Kidney tubule cell (primary cell): ENCODE measurements at places on chromosomes 6 and 20.

DNA sequence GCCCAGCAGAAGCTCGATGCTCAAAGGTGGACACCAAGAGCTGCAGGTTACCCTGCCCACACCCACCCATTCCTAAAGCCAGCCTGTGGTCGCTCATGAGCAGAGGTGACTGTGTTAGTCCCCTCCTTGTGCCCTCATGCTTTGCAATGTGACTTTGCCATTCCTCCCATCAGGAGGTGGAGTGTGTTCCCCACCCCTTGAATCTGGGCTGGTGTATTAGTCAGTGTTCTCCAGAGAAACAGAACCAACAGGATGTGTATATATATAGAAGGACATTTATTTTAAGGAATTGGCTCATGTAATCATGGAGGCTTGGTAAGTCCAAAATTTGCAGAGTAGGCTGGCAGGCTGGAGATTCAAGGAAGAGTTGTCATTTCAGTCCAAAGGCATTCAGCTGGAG, 54.4 kb upstream of the RNF24 start:
- DNase-seq, result peak; percentile 35

DNA sequence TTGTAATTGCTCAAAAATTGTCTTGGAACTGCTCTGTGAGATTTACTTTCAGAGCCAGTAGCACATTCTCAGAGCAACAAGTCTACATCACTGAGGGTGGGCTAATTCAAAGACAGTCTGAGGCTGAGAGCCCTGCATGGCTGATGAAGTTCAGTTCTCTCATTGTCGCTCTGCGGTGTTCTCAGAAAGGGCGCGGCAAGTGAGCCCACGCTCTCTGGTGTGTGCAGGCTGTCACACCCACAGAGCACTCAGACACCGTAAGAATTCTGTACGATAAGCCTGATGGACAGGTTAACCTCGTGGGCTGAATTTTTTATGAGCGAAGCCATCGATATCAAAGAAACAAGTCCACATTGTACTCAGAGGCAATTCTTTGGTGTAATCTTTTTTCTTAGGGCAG, 557.8 kb downstream of the HACE1 start:
- DNase-seq, result no peak

- no peak for DNase-seq
These were observed 186.7 kb downstream of the GJA10 start for GRCh38 chr6:90080876-90081481.

GRCh38 chr6:18314317-18314997, 50.1 kb upstream of the DEK start:
- DNase-seq, result no peak

DNA sequence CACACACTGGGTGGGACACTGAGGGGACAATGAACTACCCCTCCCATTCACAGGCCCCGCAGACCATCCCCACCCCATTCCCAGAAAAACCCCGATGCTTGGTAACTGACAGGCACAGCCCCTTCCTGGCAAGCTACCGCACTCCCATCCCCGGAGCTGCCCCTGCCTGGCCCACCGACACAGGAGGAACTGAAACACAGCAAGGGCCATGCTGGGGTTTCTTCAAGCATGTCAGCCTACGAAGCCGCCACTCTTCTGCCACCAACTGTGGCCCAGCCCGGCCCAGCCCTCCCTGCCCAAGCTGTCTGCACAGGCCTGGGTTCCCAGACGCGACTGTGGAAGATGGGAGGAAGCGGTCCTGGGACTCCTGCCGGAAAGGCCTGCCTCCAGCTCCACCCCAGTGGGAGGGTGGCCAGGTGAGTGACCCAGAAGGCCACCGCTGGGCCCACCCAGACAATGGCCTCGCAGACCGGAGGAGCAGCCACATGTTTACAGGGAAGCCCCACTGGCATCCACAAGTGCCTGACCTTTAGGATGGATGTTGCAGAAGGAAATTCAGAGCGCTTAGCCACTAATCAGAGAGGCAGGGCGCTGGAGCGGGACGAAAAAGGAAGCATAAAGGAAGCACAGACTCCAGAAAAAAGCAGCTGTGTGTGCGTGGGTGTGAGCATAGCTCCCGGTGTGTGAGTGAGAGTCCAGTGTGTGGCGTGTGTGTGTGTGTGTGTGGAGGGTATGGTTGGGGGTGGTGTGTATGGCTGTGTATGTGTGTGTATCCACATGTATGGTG, 91.6 kb downstream of the PRND start:
- DNase-seq, result peak; percentile 68

- DNase-seq, result peak; percentile 22
These were observed 230.4 kb upstream of the CST7 start for GRCh38 chr20:24718696-24719095.

DNA sequence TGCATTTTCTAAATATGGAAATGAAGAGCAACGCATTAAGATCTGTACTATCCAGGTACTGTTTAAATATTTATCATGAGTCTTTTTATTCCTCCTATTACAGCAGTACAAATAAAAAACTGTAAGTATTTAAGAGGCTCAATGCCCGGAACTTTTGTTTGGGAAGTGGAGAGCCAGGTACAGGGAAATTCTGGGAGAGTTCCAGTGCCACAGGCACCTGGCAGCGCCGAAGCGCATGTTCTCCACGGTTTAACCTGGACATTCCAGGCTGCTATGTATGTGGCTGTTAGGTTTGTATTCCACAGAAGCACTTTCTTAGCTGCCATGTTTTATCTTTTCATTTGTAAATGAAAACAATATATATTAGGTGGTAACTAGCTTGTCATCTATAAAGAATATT, 81.7 kb downstream of the PREP start:
- no peak for DNase-seq

- peak; percentile 89 for DNase-seq
These were observed at the start of gene NELFCD for GRCh38 chr20:58980711-58981627. Gene NELFCD, plus strand, starts transcription at chr20:58981256. Its CDS starts 54 bp downstream, at chr20:58981310.

DNA sequence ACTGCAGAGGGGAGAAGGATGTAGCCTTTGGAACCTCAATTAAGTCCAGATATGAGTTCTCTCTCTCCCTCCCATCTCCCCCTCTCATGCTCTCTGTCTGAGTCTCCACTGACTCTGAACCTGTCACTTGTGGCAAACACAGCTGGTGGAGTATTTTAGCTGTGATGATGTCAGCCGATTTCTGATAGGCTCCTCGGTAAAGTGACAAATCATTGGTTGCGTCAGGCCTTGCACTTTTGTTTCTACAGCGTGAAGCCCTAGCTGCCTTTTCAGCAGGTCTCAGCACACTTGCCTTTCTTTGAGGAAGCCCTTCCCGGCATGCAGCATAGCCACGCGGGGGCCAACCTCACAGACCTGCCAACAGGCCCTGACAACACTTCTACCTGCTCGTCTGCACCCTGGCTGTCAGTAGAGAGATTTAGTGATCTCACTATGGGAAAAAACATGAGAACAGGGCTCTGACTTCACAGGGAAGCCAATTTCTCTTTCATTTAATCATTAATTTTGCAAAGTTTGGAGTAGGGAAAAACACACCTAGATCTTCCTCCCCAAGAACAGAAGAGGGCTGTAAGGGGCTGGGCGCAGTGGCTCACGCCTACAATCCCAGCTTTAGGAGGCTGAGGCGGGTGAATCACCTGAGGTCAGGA, 84.4 kb downstream of the GMPR start:
- peak; percentile 82 for DNase-seq

GRCh38 chr6:161544801-161545480, 271.1 kb upstream of the AGPAT4 start:
- DNase-seq, result no peak

GRCh38 chr6:125888989-125889656, 67.4 kb upstream of the HINT3 start:
- DNase-seq, result peak; percentile 75

GRCh38 chr6:15368186-15368585, 122.3 kb downstream of the JARID2 start:
- no peak for DNase-seq

- DNase-seq, result no peak
These were observed 7.7 kb downstream of the AMD1 start for GRCh38 chr6:110882274-110882619.

DNA sequence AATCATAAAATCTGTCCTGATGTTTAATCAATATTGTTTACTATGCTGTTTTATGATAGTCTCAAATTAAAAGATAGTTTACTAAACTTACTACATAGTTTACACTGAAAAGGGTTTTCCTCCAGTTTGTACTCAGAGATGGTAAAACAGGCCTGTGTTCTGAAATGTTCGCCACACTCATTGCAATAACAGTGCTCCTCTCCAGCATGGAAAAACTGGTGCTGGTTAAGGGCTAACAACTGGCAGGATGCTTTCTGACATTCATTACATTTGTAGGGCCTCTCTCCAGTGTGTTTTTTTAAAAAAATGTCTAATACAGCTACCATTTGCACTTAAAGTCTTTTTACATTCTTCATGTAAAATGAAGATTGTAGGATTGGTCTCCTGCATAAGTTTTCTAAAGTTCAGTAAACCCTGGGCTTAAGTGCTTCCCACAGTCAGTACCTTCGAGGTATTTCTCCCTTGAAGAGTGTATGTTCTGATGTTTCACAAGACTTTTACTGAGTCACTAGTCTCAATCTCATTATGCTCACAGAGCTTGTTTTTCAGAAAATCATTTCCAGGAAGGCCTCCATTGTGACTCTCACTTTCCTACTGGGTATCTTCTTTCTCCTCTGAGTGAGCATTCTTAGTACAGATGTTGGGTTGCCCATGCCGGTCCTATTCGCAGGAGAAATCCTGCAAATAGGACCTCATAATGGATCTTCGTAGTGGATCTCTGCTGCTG, 8.7 kb upstream of the ZSCAN12 start:
- peak; percentile 47 for DNase-seq

DNA sequence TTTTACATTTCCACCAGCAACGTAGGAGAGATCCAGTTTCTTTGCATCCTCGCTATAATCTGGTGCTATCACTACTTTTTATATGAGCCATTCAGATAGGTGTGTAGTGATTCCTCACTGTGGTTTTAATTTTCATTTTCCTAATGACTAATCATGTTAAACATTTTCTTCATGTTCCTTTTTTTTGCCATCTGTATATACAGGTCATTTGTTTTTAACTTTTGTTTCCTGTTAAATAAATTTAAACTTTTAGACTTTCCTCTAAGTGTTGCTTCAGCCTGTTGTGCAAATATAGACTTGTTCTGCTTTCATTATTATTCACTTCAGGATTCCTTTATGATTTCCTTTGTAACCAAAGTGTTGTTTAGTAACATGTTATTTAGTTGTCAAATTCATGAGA, 697.4 kb downstream of the PTPRT start:
- DNase-seq, result no peak

DNA sequence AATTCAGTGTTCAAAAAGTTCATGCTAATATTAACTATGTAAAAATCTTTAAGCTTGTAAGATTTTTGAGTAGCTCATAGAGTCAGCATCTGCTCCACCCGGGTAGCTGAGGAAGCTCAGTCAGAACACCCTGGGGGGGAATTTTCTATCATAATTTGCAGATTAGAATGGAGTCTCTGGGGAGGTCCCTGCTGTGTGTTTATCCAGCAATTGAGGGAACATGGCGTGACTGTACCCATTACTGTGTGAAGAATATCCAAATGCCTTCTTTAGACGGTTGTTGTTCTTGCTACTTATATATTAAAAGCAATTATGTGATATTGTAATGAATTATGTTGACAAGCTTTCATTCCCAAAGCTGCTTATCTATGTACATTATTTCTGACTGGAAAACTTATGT, 64.8 kb downstream of the AIG1 start:
- DNase-seq, result no peak

GRCh38 chr6:27290065-27290849, 21.8 kb downstream of the POM121L2 start:
- DNase-seq, result peak; percentile 88

DNA sequence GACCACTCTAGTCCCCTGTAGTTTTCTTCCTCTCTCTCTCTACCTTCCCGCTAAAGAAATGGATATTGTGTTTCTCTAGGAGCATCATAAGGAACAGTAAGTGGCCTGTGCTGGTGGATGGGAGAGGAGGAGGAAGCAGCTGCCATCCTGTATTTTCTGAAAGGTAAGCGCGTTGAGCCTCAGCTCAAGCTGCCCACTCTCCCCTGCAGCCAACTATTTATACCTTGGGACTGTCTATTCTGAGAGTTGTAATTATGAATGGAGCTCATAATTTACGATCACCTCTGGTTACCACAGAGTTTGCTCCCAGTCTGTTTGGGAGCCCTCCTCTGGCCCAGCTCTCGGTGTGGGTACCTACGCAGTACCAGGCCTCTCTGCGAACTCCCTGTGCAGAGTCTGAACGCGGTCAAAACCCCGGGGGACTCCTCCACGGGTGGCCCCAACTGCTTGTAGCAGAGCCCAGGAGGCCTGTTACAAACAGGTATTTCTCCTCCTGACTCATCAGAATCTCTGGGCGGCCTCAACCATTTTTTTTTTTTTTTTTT, 285.4 kb downstream of the SMOC2 start:
- DNase-seq, result no peak

GRCh38 chr20:60759651-60760050, 492.4 kb upstream of the CDH4 start:
- DNase-seq, result no peak

DNA sequence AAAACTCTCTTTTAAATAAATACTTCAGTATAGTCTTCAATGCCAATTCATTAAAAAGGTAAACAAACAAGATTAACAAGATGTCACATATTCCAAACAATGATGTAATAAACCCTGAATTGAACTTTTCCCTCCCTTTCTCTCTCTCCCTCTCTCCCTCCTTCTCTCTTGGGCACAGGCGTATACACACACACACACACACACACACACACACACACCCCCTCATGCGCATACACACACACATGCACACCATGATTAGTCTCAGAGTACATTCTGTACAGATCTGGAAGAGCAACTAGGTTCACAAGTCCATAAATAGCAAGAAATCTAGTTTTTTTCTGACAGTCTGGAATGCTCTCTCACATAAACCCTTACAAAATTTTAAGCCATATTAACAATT, 128.3 kb downstream of the DST start:
- DNase-seq, result no peak

GRCh38 chr20:40908309-40908708, 120.3 kb upstream of the TOP1 start:
- no peak for DNase-seq

DNA sequence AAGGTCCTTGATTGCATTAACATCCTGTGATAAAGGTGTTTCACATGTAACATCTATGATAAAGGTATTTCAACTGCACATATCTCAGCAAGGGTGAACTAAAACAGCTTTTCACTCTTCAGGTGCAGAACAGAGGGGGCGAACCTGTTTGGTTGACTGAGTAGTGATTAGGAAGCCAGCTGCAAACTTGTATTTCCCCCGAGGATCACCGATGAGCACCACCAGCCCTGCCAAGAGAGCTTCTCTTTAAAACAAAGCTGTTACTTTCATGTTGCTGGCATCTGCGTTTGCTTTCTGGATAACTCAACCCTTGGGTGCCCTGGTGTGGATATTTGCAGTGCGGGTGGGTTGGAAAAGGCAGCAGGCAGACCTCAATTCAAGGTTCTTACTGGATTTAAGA, 39.6 kb downstream of the JAG1 start:
- no peak for DNase-seq

DNA sequence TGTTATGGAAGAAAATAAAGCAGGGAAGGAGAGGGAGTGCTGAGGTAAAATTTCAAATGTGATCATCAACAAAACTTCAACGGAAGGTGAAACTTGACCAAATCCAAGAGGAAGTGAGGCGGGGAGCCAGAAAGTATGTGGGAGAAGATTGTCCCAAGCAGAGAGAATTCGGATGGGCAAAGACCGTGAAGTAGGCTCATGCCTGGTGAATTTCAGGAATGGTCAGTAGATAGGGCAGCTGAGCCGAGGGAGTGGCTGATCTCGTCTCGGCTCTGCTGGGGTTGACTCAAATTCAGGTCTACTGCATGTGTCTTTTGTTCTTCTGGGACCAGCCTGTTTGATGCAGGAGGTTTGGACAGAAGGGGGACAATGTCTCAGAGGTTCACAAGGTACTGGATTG, 7.0 kb upstream of the CSNK2A1 start:
- peak; percentile 92 for DNase-seq

GRCh38 chr20:51596668-51597388, 54.3 kb upstream of the NFATC2 start:
- no peak for DNase-seq
